ENCODE measurements at places on chromosomes 12 and 14.

DNA sequence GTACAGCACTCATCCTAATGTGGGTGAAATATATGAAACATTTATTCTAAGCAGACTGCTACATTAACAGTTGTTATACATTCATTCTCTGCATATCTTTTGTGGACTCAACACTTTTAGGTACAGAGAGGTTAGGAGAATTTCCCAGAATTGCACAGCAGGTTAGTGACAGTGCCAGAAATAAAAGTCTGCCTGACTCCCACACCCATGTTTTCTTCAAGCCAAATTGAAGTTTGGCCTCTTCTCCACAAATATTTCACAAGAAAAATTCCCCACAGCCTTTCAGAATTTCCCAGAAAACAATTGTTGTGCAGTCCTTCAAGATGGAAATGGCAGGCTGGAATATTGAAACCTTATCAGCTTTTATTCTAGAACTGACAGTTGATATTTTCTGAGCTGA is 464.8 kb downstream of the RAD51B start:
- DNase-seq = no peak

GRCh38 chr14:35202195-35202594 is 79.8 kb downstream of the PRORP start:
- no peak for DNase-seq

GRCh38 chr14:24879661-24880386 is 170.1 kb downstream of the STXBP6 start:
- no peak for DNase-seq

DNA sequence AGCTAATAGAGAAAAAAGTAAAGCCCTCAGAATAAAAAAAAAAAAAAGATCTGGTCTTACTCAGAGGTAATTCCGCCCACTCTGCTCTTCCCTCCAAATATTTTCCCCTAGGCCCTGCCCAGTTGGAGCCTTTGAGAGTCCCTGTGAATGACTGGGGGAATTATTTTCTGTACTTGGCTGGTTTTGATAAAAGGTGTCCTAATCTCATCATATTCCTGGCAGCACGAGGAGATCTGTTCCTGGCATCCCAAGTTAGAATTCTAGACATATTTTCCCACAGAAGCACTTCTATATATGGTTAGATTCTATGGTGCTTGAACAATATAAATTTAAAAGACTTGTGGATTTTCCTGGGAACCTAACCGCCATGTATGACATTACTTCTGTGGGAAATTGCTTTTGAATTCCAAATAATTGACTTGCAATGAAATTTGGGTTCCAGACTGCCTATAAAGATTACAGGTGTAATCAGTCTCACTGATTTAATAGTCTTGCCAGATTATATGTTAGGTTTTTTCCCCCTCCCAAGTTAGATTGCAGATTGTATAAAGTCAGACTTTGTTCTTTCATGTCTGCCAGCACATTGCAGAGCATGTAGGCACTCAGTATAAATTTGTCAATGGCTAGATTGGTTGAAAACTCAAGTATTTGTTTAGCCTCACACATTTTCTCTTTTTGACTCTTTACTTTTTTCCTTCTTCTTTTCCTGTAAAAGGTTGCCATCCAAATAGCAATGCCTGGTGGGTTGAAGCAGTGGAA is 12.3 kb downstream of the GPX2 start:
- DNase-seq = no peak

DNA sequence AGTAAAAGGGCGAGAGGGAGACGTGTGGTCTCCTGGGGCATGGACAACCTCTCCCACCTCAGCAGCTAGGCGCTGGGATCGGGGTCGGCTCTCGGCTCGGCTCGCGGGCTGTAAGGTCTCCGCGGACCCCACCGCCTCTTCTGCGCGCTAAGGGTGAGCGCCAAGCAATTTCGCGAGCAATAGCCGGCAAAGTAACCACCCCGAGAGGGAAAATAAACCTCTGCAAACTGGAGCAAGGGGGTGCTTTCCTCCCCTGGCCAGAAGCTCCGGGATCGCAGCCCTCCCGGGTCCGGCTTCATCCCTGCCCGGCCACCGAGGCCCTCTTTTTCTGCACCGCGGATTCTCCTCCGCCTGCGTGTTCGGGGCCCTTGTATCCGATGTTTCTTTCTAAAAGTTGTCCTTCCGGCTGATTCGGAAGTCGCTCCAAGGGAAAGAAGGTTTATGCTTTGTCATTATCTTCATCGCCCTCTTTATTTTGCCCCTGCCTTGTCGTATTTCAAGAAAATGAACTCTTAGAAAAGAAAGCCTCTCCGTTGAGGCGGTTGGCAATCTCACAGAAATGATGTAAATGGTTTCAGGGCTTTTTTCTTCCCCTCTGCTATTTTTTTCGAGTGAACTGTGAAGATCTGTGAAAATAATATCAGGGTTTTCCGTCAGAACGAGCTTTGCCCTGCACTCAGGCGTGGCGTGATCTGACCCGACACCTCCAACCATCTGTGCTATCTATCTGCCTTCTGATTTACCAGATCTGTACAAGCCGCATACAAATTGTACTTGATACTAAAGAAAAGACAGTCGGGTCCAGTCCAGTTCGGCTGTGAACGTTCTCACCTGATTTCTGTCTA is 1.7 kb upstream of the SIX6 start:
- no peak for DNase-seq

DNA sequence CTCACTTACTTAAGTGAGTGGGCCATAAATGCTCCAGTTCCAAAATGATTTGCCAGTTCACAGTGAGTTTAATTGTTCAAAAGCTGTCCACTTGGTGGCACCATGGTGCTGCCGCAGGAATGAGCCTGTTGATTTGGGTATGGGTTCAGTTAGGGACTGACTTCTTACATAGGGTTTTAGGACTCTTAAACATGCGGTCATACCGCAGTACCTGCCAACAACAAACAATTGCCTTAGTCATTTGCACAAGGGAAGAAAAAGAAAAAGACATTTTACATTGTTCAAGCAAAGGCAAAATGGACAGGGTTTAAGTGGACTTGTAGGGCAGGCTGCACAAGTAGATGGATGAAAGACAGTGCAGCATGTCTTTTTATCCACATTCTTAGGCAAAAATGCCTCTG is 80.0 kb upstream of the DBX2 start:
- peak; percentile 72 for DNase-seq

- peak; percentile 85 for DNase-seq
Observed at GRCh38 chr12:122085591-122085990, 7.0 kb downstream of the MLXIP start.

All from hematopoietic multipotent progenitor cell treated with erythropoietin and hydrocortisone succinate and interleukin-3 and kit ligand, for 8 days (in vitro differentiated cells).